ENCODE measurements at places on chromosomes 7 and 10.

DNA sequence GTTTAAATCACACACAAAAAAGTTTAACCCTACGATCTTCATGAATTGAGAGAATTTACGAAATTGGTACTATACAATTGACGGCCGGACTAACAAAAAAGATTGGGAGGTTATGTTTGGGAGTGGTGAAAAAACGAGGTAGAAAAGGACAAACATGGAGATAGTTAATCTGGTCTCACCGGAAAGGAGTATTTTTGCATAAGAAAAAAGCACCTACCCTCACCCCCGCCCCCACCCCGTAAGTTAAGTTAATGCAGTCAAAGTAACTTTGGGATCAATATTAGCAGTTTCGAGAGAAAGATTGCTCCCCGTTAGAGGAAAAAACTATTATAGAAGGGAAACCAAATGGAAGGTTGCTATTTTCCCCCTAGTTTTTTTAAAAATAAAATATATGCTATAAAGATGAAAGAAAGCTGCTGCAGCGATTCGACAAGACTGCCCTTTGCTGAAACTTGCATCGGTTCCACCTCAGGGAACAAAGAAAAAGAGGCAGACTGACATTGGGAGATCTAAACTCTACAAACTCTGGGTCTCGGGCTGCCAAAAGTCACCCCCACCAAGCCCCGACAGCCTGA, 3.5 kb downstream of the SP8 start:
- DNase-seq, result no peak

- DNase-seq, result no peak
Measured at GRCh38 chr7:133292631-133293030, 39.8 kb downstream of the EXOC4 start.

GRCh38 chr10:126302476-126302756, 85.9 kb downstream of the ADAM12 start:
- no peak for DNase-seq

- no peak for DNase-seq
Measured at GRCh38 chr7:142857625-142858024, 2.7 kb downstream of the EPHB6 start.

DNA sequence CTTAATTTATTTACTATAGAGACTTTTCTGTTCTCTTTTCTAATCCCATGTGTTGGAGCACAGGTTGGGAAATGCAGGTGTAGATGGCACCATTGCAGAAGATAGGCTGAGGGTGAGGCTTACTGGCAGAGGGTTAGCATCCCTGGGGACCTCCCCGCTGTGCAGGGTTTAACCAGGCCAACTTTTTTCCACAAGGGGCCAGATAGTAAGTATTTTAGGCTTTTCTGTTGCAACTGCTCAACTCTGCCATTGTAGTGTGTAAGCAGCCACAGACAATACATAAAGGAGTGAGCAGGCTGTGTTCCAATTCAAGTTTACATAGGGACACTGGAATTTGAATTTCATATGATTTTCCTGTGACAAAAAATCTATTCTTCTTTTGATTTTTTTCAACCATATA, 34.6 kb upstream of the AOAH start:
- DNase-seq, result no peak

GRCh38 chr10:30437031-30437841, 3.3 kb downstream of the MAP3K8 start:
- peak; percentile 61 for DNase-seq

- no peak for DNase-seq
Measured at GRCh38 chr10:49471532-49471931, 67.4 kb downstream of the ERCC6 start.

GRCh38 chr10:13775786-13776775, 189.3 kb downstream of the PRPF18 start:
- no peak for DNase-seq

GRCh38 chr7:107744345-107744750, 406 bp downstream of the CBLL1 start:
- DNase-seq, result no peak

Data from CD4-positive, alpha-beta T cell treated with Interleukin-10 for 1 hour (primary cell).